ENCODE measurements at places on chromosomes 5 and 9.
A peak's percentile ranks its signal among the peaks of the same experiment; 100 is the strongest.

GRCh38 chr5:135439231-135440205 lies 7.6 kb downstream of the DCANP1 start:
- DNase-seq = no peak

DNA sequence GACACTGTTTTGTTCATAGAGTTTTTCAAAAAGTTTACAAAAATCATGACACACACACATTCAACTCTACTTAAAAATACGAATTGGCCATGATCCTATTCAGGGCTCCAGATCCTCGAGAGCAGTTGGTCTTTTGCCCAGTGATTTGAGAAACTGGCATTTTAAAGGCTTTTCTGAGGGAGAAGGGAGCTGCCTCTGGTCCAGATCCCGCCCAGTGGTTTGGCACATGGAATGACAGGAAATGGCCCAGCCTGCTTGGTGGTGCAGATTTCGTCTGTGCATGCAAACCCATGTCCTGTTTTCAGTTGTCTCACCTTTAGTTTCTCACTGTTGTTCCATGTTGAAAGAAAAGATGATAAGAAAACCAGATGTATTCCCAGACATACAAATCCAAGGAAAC lies 3.6 kb downstream of the CAMK4 start:
- DNase-seq = peak; percentile 25

GRCh38 chr5:100165309-100165708 lies 369.9 kb upstream of the FAM174A start:
- no peak for DNase-seq

DNA sequence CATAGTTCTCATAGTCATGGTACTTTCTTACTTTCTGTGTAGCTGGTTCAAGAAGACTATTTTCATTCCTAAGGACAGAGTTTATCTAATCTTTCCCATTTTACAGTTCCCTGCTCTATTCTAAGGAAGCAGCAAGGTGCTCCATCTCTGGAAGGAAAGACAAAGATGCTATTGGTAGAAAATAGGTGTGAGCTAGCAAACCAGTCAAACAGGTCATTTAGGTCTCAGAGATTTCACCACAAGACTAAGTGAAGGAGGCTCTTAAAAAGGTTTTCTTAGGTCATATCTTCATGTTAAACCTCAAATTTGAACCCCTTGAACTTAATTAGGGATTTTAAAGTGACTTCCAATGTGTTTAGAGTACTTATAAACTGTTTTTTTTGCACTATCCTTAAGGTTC lies 62.6 kb downstream of the ADAMTSL1 start:
- DNase-seq = no peak

GRCh38 chr5:52811067-52811749 lies 23.5 kb downstream of the ITGA1 start:
- DNase-seq = peak; percentile 78

DNA sequence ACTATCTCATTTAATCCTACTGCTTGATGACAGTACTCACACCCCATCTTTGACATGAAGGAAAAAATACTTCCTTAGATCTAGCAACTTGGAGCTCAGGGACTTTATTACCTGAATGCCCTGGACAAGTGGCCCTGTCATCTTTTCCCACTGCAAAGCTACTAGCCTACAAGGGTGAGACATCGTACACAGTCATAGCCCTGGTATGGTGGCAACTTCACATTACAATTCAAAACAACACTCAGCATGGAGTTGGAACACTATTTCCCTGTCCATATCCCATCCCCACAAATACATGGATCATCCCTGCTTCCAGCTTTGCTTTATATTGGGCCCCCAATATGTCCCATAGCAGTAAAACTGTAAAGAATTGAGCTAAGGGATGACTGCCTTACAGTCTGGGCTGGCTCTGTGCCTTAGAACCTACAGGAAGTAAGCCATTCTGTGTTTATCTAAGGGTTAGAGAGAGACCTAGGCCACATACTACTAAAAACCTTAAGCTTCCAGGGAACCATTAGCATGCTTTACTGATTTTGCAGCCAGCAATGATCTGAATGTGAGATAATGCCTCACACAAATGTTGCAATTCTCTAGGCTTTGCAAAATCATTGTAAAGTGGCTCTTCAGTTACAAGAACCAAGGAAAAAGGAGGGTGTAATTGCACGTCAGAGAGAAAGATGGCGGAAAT lies 55.9 kb downstream of the OTULIN start:
- peak; percentile 34 for DNase-seq

GRCh38 chr9:129404621-129405020 lies 216.3 kb downstream of the C9orf50 start:
- no peak for DNase-seq

GRCh38 chr9:91727316-91727861 lies 222.6 kb downstream of the ROR2 start:
- peak; percentile 59 for DNase-seq

DNA sequence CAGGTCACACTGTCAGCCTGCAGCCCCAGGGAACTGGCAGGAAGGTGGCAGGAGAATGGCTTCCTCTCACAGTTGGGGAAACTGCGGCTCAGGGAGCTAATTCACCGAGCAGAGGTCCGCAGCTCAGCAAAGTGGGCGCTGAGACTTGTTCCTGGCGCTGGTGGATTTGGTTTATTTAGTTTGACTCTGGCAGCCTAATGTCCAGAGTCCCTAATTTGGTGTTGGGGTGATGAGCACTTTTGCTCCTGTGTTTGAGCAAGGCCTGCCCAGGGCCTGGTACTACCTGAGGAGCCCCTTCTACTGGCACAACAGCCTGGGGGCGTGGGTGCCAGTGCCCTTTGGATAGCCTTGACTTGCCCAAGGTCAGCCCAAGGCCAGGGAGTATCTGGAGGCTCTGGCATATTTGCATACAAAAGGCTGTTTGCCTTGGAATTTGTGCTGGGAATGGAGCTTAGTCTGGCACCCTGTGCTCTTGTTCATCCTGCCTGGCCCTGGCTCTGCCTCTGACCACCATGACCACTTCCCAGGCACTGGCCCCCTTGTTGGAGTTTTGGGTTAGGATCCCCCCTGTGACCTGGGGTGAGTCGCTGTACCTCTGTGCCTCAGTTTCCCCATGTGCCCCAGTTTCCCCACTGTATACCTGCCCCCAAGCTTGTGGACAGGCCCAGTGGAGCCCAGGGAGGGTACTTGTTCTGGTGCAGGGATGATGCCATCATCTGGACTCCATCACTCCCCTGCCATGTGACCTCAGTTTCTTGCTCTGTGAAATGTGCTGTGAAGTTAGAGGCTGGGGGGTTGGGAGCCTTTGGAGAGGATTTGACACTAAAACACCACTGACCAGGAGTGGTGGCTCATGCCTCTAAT lies 1.4 kb downstream of the SUSD3 start:
- no peak for DNase-seq

- no peak for DNase-seq
Observed at GRCh38 chr9:35940458-35941407, 17.2 kb downstream of the OR2S2 start.

DNA sequence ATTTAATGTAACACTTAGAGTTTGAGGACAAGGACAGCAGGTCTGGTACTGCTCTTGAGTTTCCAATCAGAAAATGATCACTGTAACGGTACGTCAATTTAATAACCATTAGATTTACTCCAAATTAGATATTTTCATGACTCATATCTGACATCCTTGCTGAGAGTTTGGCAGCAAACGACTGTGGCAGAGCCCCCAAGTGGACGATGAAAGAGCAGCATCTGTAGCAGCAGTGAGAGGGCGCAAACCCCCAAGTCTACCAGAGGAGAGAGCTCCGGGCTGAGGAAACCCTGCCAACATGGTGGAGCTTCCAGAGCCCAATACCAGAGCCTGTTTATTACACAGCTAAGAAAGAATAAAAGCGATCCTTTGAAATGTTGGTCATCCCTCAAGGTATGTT lies 73.2 kb upstream of the EPB41L4A start:
- peak; percentile 67 for DNase-seq

DNA sequence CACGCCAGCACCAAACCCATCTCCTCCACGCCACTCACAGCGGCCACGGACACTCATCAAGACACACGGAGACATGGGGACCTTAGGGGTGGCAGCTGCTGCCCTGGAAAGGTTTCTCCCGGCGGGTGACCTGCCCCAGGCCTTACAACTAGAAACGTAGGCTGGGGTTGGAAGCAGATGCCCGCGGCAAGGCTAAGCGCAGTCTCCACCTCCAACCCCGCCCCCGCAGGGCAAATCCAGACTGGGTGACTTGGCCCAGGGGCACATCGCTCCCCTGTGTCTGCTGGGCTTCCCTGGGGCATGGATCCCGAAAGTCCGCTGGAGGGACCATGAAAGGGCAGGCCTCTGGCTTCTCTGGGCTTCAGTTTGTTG lies 12.0 kb upstream of the ASS1 start:
- no peak for DNase-seq

DNA sequence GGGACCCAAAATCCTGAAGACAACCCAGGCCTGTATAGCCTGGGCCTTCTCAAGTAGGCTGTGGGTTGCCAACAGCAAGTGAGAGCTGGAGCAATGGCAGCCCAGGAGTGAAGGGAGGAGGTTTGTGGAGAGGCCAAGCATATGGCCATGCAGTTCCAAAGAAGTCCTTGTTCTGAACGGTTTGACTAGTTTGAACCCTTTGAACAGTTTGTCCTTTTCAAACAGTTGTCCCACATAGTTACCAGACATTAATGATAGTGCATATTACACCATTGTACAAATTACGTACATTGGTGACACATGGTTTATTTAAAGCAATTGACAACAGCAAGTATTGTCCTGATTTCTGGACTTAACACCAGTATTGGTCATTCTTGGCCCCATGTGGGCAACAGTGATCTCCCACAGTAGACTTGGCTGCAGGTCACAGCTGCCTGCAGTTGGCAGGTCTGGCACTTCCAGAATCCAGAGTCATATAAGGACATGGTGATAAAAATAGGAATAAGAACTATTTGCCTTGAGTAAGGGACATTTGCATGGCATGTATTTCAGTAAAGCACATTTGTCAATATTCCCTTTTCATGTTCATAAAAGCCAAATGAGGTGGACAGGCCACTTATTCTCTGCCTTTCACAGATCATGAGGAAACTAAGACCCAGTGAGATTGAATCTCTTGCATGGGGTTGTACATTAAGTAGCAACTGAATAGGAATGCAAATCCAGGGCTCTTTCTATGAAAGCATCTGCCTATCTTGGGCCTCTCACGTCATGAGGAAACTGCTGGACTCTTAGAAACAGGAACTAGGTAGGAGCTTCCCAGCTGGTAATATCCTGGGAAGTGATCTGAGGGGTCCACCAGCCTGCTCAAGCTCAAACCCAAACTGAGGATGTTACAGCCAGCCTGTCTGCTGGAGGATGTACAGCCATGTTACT lies 30.3 kb downstream of the SLC25A48 start:
- no peak for DNase-seq

DNA sequence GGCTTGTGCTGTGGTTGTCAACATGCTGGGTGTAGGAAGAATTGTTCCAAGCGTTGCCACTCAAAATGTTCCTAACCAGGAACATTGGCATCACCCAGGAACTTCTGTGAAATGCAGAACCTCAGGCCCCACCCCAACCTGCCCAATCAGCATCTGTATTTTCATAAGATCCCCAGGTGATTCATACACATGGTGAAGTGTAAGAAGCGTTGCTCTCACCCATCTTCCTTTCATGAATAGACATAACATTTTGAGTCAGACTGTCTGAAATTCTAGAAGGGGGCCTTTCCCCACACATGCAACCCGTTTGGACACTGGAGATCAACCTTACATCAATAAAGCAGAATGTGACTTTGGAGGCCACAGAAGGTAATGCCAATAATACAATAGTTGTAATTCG lies 9.3 kb upstream of the AFAP1L1 start:
- DNase-seq = no peak

GRCh38 chr9:130745210-130745800 lies 51.7 kb downstream of the EXOSC2 start:
- DNase-seq = no peak

DNA sequence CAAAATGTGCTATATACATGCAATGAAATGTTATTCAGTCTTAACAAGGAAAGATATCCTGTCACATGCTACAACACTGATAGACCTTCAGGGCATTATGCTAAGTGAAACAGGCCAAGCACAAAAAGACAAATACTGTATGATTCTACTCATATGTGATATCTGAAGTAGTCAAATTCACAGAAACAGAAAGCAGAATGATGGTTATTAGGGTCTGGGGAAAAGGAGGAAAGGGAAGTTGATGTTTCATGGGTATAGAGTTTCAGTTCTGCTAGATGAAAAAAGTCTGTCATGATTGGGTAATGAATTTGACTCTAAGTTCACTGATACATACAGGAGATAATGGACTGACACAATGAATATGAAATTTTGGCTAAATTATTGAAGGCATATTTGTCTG lies 11.2 kb upstream of the RIC1 start:
- no peak for DNase-seq

DNA sequence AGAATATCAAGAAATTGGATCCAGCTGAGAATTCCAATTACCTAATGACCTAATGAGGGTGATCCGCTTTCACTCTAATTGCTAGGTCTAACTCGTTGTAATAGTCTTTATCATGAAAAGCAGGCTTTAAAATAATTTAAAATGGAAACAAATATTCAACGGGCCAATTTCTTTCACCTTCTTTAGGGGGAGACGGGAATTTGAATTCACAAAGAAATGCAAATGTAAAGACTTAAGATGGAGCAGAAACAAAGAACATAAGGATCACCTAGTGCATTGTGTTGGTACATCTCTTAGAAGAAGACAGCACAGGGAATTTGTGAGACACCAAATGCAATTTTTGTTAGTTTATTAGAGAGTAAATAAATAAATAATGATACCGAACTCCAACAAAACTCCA lies 1.5 kb upstream of the KCNN2 start:
- DNase-seq = no peak

- peak; percentile 66 for DNase-seq
Observed at GRCh38 chr5:111223787-111224560, at the start of gene CAMK4. TSS of gene CAMK4 (plus strand) at chr5:111224384. CDS start at chr5:111224484, 100 bp downstream.

DNA sequence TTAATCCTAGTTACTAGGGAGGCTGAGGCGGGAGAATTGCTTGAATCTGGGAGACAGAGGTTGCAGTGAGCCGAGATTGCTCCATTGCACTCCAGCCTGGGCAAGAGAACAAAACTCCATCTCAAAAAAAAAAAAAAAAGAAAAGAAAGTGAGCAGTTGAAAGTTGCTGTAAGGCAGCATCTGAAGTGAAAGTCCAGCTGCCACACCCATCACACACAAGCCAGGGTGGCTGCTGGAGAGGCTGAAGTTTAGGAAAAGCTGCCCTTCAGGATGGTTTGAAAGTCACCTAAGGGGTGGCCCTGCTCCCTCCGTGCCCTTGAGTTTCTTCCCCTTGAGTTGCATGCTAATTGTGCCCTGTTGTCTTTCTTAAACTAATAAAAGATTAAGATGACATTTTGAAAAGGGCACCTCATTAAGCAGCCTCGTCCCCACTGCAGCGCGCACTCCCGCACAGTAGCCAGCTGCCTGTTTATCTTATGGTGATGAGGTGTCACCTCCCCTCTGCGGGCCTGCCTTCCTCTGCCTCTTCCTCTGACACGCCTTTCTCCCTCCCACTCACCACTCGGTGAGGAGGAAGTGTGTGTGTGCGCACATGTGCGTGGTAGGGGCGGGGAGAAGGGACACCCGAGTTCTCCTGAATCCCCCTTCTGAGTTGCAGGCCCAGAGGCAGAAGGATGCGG lies 104.2 kb upstream of the PANK3 start:
- no peak for DNase-seq

DNA sequence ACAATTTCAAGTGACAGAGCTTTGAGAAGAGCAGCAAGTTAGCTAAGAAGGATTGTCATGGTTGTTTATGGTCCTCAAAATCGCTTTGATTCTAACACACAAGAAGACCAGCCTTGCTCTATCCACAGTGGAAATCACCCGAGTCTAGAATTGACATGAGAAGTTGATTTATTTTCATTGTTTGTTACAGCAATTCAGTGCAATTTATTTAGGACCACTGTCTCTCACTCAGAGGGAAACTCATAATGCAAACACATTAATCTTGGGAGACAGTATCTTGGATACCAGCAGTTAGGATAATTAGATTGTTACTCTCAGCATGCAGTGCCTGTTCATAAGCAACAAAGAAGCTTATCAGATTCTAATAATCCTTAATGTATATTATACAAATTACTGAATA lies 498.9 kb downstream of the NTRK2 start:
- DNase-seq = no peak
